ENCODE measurements at places on chromosomes 7 and 10.
A peak's percentile ranks its signal among the peaks of the same experiment; 100 is the strongest.

- peak; percentile 56 for DNase-seq
Measured at GRCh38 chr10:34916314-34916713, 101.2 kb upstream of the PARD3 start.

DNA sequence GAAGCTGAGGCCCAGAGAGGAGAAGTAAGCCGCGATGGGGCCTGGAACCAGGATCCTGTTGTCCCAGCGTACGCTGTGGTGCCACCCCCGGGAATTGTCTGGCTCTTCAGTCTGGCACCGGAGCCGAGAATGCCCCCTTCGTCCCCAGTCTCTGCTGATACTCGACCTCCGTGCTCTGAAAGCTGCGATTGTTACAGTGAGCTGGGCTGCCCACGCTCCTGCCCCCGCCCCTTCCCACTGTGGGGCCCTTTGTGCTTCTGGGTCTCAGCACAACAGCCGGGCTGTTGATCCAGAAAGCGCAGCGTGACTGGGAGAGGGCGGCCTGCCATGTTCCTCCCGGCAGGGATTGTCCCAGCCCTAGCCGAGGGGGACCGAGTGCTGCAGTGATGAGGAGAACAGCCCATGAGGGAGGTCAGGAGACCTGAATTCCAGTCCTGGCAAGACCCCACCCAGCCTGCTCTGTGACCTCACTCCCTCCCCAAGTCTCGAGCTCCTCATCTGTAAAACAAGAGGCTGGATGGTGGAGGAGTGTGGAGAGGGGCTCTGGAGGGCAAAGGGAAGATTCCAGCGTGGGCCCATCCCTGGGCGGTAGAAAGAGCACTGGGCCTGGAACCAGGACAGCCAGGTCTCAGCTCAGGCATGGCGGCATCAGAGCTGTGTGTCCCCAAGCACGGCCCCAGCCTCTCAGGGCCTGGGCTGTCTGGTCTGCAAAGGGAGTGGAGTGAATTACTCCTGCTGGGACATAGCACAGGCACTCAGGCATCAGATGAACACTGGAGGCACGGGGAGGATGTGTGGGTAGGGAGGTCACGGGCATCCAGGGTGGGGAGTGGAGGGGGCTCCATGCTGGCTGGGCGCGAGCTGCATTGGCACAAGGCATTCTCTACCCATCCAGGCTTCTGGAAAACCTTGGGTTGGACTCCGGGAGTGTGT is 43.6 kb downstream of the TSPAN15 start:
- no peak for DNase-seq

- no peak for DNase-seq
Measured at GRCh38 chr7:99034932-99035722, 108.8 kb downstream of the SMURF1 start.

GRCh38 chr7:514651-515598 is 4.7 kb downstream of the PDGFA start:
- DNase-seq = no peak

GRCh38 chr7:115968596-115968995 is 62.0 kb downstream of the TFEC start:
- no peak for DNase-seq

GRCh38 chr10:71243756-71244395 is 31.5 kb downstream of the UNC5B start:
- DNase-seq = no peak

GRCh38 chr10:11908536-11908935 is 85.4 kb downstream of the PROSER2 start:
- no peak for DNase-seq

- peak; percentile 91 for DNase-seq
Measured at GRCh38 chr10:122504610-122504950, 43.2 kb downstream of the HTRA1 start.

DNA sequence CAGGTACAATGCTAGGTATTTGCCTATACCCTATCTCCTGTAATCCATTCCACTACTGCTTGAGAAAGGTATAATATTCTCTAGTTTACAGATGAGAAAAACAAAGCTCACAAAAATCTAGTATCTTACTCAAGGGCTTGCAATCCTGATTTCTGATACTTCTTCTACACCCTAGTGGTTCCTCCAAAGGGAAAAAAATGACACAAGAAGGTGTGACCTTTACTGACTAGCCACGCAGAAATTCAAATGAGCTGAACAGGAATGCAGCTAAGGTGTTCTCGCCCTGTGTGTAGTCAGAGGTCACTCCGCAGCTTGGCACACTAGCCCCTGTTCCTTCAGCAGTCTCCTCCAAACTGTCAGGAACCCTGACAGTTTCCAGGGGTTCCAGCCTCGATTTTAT is 59.5 kb upstream of the TM9SF3 start:
- DNase-seq = no peak

GRCh38 chr10:24901686-24902399 is 50.6 kb downstream of the PRTFDC1 start:
- peak; percentile 76 for DNase-seq

GRCh38 chr7:117588352-117588794 is 108.5 kb downstream of the CFTR start:
- DNase-seq = peak; percentile 10

- DNase-seq = no peak
Measured at GRCh38 chr10:6423413-6424170, 156.5 kb downstream of the PRKCQ start.

DNA sequence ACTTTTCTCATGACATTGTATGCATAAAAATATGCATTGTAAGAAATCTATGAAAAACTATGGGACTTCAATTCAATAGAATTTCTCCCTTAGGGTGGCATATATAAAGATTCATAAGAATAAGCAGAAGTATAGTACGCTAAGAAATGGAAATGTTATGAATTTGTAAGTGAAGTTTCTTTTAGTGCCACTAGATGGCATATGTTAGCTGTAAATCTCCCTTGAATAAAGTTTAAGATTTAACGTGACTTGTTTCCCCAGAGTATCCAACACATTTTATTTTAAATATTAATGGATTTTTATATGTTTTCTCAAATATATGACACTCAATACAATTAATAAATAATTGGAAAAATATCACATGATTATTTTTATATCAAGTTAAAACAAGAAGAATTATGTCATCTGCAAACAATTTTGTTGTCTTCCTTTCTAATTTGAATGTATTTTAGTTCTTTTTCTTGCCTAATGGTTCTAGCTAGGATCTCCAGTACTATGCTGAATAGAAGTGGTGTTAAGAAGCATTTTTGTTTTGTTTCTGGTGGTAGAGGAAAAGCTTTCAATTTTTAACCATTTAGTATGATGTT is 287.2 kb downstream of the HGF start:
- no peak for DNase-seq
